ENCODE measurements at places on chromosomes 12 and 14. TPM values are rescaled to one million over a fixed set of nuclear protein-coding genes. Genes with fewer than 3 reads are reported as not detected.

DNA sequence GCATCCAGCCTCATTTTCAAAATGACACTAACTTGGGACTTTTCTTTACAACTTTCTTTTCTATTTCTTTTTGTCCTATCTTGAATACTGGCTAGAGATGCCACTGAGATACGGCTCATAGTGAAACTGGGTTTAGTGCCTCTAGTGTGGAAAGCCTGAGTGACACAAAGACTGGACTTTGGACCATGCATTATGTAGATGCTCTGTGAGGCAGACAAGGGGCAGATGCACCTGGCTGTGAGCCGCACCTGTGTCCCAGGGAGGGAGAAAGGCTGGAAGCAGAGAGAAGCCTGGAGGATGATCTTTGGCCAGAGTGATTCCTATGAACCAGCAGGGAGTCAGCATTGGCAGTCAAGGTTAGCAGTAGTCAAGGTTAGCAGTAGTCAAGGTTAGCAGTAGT, 852.3 kb upstream of the TMEM132C start:
- DNase-seq: no peak
- no peaks in the 10 kb centered on the region for H3K27me3 ChIP-seq
- no peaks in the 10 kb centered on the region for H3K4me1 ChIP-seq
- H3K4me3 ChIP-seq: no peak overlapping the region

DNA sequence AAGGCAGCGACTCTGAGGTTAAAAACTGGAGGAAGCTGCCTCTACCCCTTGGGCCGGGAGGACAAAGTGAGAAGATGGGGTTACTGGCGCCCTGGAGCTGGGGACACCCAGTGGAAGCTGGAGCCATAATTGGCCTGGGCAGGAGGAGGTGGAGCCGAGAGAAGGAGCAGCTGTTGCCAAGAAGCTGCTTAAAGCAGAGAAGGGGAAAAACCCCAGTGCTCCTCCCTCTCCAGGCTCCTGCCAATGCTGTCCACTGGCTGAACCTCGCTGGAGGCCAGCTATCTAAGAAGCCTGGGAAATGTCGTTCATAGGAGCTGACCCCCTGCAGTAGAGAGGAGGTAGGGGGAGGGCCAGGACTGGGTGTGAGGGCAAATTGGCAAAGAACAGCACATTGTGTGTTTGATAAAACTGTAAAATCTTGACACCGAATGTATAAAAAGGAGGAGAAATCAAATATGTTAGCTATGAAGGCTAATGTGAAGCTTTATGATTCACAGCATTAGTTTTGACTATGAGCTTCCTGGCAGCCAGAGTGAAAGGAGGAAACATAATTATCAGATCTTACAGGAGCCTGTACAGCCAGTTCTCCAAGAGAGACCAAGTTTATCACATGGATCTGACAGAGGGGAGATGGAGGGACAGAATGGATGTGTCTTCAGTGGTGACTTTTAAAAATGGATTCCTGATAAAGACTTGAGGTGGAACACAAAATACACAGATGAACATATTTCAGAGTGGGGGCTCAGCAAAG, 9.5 kb downstream of the HHIPL1 start:
- no peaks in the 10 kb centered on the region for H3K36me3 ChIP-seq
- H3K27me3 ChIP-seq: no peaks in the 10 kb centered on the region
- DNase-seq: no peak
- no peaks in the 10 kb centered on the region for H3K4me1 ChIP-seq

DNA sequence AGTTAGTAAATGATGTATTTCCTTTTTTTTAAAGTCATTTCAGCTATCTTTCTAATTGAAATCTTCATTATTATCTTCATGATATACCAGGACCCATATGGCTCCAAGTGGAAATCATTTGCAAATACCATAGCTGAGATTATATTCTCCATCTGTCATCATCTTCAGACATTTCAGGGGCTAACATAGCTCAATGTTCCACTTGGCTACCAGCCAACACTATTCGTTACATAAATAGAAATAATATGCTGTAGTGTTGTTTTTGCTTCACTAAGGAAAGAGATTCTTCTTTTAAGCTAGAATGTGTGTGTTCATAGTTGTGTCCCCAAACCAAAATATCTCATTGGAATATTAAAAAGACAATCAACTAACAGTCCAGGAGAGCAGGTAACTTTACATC, 225.1 kb downstream of the DIO2 start:
- H3K4me3 ChIP-seq: no peak overlapping the region
- H3K4me1 ChIP-seq: no peaks in the 10 kb centered on the region
- H3K27me3 ChIP-seq: no peaks in the 10 kb centered on the region
- DNase-seq: no peak

The PRPH gene
- total RNA-seq: 0.31 TPM

The KRT3 gene
- not detected for total RNA-seq

All from GM12878 (cell line).